Motor neuron (in vitro differentiated cells): ENCODE measurements at places on chromosomes 6 and 20.

GRCh38 chr6:837380-837779, 144.4 kb upstream of the EXOC2 start:
- ATAC-seq = no peak

DNA sequence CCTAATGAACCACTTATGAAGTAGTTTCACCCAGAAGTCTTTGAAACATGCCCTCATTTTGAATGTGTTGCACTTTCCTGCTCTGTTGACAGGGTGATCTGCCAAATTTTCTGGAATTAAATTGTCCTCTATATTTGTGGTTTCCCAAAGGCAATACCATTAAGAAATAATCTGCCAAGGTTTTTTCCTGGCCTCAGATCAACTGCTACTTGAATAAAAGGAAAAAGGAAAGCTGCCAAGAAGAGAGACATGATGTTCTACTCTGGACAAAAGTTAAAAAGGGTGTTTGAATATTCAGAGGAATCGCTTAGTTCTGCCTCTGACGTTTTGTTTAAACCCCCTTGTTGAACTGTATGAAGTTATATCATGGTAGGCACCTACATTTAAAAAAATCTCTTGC, 37.4 kb upstream of the ARMH2 start:
- ATAC-seq = peak; percentile 45

- peak; percentile 57 for ATAC-seq
These were observed 866 bp upstream of the MYO6 start for GRCh38 chr6:75748003-75748742.

DNA sequence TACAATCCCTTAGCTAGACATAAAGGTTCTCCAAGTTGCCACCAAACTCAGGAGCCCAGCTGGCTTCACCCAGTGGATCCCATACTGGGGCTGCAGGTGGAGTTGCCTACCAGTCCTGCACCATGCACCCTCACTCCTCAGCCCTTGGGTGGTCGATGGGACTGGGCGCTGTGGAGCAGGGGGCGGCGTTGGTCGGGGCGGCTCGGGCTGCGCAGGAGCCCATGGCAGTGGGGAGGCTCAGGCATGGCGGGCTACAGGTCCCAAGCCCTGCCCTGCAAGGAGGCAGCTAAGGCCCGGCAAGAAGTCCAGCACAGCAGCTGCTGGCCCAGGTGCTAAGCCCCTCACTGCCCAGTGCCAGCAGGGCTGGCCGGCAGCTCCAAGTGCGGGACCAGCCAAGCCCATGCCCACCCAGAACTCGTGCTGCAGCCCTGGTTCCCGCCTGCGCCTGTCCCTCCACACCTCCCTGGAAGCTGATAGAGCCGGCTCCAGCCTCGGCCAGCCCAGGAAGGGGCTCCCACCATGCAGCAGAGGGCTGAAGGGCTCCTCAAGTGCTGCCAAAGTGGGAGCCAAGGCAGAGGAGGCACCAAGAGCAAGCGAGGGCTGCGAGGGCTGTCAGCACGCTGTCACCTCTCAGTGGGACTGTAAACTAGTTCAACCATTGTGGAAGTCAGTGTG, 912.1 kb downstream of the PHF3 start:
- no peak for ATAC-seq

DNA sequence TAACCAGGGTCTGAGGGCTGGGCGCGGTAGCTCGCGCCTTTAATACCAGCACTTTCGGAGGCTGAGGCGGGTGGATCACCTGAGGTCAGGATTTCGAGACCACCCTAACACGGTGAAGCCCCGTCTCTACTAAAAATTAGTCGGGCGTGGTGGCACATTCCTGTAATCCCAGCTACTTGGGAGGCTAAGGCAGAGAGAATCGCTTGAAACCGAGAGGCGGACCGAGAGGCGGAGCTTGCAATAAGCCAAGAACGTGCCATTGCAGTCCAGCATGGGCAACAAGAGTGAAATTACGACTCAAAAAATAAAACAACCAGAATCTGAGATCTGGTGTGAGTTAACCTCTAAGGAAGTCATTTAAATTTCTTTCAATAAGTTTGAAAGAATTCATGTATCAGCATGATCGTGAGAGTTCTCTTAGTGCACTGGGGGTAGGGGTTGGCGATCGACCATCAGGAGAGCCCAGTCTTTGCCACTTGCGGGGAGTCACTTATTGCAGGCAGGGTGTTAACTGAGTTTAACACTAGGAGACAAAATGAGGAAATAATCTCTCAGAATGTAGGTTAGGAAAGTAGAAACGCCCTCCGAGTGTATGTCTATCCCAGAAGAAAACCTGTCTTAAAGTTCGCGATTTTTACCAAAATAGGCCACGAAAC, 206.5 kb upstream of the ZNF184 start:
- no peak for ATAC-seq

- ATAC-seq = no peak
These were observed 797 bp upstream of the GNRH2 start for GRCh38 chr20:3042625-3043024.

DNA sequence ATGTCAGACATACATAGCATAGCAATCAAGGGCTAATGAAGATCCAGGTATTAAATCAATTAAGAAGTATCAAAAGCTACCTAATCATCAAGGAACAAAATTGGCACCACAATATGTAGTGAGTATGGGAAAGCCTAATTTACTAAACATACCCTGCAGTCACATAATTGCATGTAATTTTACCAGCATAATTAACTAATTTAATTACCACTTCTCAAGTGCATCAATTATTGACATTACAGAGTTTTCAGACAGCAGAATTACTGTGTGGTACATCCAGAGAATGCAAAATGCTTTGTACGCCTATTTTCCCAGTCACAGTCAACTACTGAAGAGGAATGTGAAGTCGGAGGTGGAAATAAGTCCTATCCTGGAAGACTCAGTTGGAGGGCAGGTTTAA, 279.0 kb upstream of the ID4 start:
- no peak for ATAC-seq

GRCh38 chr6:80003826-80004172, 650 bp upstream of the TTK start:
- ATAC-seq = no peak

DNA sequence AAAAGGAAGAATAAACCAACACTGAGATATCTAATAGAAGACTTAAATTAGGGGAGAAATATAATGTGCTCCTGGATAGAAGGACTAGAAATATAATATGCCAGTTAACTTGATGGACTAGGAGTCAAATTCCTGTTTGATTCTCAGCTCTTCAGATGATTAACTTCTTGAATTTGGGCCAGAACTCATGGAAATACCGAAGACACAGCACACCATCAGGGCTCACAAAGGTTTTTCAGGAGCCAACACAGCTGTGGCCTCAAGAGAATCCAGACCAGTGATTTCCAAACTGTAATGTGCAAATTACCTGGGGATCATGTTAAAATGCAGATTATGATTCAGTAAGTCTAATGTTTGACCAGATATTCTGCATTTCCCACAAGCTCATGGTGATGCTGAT, 33.8 kb upstream of the LRRC1 start:
- no peak for ATAC-seq

GRCh38 chr6:154358019-154358545, 1.5 kb upstream of the IPCEF1 start:
- no peak for ATAC-seq

DNA sequence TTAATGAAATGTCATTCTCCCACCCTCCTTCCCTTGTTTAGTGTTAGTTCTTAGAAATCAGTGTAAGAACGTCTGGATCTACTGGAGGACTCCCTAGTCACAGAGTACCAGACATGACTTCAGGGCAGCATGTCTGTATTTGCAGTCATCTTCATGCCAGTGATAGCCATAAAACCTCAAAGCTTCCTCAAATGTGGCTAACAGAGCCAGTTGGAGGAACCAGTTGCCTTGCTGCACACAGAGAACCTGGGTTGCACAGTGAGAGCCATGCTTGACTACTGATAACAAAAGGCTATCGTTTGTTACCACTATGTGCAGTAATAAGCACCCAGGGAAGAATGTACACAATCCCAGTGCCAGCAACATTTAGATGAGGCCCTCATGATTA, 20.1 kb downstream of the NT5E start:
- peak; percentile 17 for ATAC-seq

- peak; percentile 97 for ATAC-seq
These were observed at the start of gene NCOA3 for GRCh38 chr20:47501482-47502270. NCOA3 (plus strand) TSS chr20:47501887; CDS start chr20:47622248, 120,361 bp downstream.

DNA sequence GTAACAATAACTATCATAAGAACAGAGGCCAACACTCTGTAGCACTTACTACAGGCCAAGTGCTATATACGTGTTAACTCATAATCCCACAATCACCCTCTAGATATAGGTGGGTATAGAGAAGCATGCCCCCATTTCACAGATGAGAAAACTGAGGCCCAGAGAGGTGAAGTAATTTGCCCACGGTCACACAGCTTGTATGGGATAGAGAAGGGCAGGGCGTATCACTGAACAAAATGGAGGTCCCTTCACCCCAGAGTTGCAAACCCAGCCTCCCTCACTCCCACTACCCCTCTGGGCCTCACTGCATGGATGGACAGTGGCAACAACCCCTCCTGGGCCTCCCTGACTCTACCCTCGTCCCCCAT, 31.8 kb upstream of the PTGIS start:
- ATAC-seq = no peak

DNA sequence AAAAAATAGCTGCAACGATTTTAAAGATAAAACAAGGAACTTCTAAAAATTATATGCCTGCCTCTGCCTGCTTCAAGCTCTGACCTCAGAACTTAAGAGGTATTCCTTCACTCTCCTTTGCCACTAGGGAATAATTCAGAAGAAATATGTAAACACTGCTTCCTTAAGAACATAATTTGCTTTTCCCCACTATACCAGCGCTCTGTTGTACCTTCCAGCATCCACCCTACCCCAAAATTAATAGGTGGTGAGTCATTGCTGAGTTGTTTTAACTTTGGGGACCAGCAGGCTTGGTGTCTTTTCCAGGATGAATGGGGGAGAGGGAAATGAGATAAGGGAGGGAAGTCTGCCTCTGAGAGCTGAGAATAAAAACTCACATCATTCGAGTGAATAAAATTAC, 107.7 kb upstream of the ATXN1 start:
- ATAC-seq = no peak

GRCh38 chr6:70957284-70957617, 391 bp upstream of the B3GAT2 start:
- ATAC-seq = no peak

DNA sequence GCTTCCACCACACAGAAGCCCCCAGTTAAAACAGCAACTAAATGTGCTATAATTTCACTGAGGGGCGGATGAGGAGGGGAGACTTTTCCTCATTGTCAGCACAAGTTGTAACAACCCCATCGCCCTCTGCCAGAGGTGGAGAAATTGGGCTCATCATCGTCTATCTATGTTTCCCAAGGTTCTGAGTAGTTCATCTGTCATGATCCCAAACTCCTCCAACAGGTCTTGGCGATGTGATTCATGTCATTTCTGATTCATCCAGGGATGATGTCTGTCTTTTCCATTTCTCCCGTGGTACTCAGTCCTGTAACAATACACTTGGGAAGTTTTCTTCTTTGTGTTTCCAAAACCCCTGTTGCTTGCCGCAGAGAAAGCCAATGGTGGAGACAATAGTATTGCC, 51.0 kb downstream of the TFAP2A start:
- no peak for ATAC-seq

- ATAC-seq = no peak
These were observed 493.2 kb downstream of the CDKAL1 start for GRCh38 chr6:21027507-21027906.

GRCh38 chr20:60238992-60239660, 280.9 kb downstream of the CDH26 start:
- ATAC-seq = no peak

- no peak for ATAC-seq
These were observed 18.7 kb upstream of the LAMP5 start for GRCh38 chr20:9495701-9496100.

DNA sequence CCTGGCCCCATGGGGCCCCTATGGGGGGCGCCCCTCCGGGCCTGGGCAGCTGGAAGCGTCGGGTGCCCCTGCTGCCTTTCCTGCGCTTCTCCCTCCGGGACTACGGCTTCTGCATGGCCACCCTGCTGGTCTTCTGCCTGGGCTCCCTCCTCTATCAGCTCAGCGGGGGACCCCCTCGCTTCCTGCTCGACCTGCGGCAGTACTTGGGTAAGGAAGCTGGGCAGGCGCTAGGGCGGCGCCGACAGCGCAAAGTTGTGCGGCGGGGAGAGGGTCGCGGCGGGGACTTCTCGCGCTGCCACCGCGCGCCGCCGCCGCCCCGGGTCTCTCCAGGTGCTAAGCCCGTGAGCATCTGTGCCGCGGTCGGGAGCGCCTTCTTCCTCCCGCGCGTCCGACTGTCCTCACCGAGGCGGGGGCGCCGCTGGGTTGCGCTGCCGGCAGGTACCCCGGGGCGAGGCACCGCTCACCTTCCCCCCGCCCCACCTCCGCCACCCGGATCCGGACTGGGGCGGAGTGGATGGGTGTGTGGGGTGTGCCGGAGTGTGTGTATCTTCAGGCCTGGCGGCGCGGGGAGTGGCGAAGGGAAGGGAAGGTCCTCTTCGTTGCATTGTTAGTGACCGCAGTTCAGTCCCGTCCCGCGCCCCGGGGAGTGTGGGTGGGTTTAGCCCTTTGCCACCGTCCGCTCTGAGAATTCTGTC, 788 bp downstream of the UST start:
- ATAC-seq = peak; percentile 61

GRCh38 chr6:154476494-154476893, 34.0 kb downstream of the CNKSR3 start:
- ATAC-seq = no peak

- ATAC-seq = peak; percentile 76
These were observed 132.5 kb downstream of the TBC1D7 start for GRCh38 chr6:13195803-13196202.

DNA sequence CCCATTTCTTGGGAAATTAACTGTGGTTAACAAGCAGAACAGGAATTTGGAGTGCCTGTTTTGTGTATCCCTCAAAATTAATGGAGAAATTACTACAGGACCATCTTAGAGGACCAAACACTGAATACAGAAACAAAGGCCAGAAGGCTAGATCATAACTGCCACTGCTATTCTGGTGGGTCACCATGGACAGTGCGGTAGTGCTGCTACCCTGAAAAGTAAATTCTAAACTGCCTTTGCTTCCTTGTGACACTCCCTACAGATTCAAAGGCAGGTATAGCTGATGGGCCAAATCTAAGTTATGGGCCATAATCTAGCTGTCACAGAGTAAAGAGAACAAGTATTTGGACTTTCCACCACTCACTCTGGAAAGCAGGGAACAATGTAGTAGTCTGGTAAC, 575.8 kb upstream of the ADGRB3 start:
- no peak for ATAC-seq
